ENCODE measurements at places on chromosomes 6 and 20.

- no peak for DNase-seq
Measured at GRCh38 chr6:163296835-163297519, 117.5 kb upstream of the QKI start.

GRCh38 chr20:14406495-14406894 is 69.1 kb upstream of the FLRT3 start:
- DNase-seq, result peak; percentile 11

DNA sequence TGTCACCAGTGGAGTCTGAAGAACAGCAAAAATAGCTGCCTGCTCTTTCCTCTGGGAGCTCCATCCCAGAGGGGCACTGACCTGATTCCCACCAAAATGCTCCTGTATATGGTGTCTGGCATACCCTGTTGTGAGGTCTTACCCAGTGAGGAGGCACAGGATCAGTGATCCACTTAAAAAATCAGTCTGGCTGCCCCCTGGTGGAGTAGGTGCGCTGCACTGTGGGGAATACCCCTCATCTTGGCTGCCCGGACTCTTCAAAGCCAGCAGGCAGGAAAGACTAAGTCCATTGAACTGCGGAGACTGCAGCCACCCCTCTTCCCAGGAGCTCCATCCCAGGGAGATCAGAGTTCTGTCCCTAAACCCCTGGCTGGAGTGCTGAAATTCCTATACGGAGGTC is 230.9 kb upstream of the HTR1E start:
- DNase-seq, result no peak

GRCh38 chr6:90074161-90074850 is 180.0 kb downstream of the GJA10 start:
- DNase-seq, result no peak

DNA sequence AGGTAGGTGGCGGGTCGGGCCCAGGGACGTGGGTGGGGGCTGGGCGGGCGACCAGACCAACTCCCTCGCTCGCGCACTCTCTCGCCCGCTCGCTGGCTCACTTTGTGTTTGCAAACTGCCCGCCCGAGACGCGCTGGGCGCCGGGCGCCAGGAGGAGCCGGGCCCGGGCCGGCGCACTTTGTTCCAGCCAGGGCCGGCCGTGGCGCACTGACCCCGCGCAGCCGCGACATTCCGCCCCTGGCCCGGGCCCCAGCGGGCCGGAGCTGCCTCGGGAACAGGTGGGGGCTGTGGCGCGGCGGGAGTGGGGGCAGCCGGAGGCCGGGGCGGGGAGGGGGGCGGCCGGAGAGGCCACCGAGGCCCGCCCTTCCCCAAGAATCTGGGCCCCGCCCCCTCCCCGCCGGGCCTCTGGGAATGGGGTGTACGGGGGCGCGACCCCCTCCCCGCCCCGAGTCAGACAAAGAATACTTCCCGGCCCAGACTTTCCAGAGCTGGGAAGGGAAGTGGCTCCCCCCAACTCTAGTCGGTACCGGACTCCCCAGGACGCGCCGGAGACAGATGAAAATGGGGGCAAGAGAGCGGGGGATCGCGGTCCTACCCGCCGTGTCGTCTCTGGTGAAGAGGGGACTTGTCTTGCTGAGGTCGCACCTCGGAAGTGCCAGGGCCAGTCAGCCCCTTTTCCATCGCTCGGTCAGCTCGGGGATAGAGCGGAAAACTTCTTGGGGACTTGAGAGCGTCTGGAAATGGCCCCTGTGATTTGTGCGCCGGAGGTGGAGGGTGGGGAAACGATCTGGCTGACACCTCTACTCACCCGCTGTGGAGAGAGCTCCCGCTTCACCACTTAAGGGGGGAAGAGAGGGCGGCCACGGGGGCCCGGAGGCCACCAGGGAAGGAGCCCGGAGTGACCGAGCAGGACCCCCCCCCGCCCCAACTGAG is 951 bp downstream of the FOXP4 start:
- DNase-seq, result no peak

DNA sequence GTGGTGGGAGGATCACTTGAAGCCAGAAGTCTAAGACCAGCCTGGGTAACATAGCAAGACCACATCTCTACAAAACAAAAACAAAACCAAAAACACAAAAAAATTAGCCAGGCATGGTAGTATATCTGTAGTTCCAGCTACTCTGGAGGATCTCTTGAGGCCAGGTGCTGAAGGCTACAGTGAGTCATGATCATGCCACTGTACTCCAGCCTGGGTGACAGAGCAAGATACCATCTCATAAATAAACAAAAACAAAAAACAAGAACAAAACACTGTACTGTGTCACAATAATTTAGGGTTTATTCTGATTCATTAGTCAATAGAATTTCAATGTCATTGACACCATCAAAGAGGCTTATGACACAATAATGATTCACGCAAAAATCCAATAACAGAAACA is 1121.7 kb upstream of the MAP3K7 start:
- DNase-seq, result no peak

GRCh38 chr6:133203344-133203697 is 37.8 kb upstream of the EYA4 start:
- no peak for DNase-seq

DNA sequence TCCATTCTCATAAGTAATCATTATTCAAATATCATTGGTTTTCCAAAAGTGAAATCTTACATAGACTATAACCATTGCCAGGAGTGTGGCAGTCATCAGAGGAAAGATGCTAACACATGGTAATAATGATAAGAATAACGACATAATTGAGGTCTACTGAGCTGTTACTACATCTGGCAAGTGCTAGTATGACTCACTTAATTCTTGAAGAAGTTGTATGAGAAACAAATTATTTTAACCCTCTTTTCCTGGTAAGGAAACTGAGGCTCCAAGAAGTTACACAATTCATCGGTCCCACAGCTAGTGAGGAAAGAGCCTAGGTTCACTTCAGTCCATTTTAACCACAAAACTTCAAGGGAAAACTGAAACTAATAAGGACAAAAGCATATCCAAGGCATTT is 335.6 kb upstream of the BTBD3 start:
- DNase-seq, result no peak

Measured in non-pigmented ciliary epithelial cell (primary cell).